ENCODE measurements at places on chromosomes 16 and 17.
A peak's percentile ranks its signal among the peaks of the same experiment; 100 is the strongest.

- DNase-seq, result peak; percentile 37
These were observed at the start of gene SMARCE1 for GRCh38 chr17:40647624-40648383. TSS of gene SMARCE1 (minus strand) at chr17:40647818. CDS start at chr17:40645802, 2,016 bp downstream.

GRCh38 chr16:23635958-23636357, 5.2 kb downstream of the PALB2 start:
- no peak for DNase-seq

DNA sequence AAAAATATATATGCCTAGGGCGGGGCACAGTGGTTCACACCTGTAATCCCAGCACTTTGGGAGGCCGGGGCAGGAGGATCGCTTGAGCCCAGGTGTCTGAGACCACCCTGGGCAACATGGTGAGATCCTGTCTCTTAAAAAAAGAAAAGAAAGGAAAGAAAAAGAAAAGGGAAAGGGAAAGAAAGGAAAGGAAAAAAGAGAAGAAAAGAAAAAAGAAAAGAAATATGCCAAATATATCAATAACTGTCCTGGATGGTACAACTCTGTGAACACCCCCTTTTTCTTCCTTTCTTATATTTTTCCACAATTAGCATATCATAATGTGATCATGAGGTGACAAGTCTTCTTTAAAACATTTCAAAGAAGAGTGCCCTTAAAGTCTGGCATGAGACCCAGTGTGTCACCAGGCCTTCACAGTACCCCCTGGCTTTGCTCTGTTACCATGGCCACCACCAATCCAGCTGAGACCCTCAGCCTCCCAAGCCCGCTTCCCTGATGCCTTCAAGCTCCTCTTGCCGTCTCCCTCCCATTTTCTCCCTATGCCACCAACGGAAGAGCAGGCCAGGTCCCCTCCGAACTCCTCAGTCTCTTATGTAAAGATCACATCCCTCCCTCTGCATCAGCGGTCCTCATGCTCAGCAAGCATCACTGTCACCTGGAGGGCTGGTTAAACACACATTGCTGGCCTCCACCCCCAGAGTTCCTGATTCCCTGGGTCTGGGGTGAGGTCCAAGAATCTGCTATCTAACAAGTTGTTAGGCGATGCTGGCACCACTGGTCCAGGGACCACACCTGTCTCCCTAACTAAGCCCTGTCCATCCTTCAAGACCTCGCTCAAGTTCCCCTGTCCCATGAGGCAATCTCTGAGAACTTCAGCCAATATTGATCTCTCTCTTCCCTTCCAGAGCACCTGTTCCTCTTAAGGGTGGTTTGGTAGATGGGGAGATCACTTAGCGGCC, 44.5 kb downstream of the CUEDC1 start:
- DNase-seq, result no peak

GRCh38 chr17:2655546-2655945, 56.0 kb downstream of the CLUH start:
- no peak for DNase-seq

DNA sequence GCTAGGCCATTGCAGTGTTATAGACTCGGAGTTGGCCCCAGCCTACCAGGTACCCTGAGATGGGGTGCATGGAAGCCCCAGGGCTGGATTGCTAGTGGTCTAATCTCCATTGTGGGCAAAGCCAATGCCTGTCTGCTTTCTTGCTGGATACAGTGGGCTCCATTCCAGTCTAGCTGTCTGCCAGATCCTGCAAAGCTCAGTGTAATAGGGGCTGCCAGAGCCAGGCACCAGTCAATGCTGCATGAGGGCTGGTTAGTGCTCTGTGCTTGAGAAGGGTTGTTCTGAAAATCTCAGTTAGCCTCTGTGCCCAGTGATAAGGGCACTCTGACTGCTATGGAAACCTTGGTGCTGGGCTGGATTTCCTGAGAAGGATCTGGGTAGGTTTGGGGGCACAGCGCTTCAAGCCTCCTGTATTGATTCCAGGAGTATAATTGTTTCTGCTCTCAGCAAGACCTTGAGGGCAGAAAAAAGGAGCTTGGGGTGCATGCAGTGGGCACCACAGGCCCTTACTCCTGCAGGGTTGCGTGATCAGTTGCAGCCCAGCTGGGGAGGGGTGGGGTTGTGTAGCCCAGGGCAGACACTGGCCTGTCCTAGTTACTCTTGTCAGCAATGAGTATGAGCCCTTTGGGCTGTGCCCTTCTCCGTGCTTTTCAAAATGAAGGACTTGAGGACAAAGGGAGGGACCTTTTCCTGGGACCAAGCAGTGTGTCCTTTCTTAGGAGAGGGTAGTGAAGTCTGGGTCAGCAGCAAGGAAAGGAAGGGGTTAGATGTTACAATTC, 19.0 kb downstream of the SMPD3 start:
- no peak for DNase-seq

- no peak for DNase-seq
These were observed 8.1 kb upstream of the TIMP2 start for GRCh38 chr17:78933025-78933958.

DNA sequence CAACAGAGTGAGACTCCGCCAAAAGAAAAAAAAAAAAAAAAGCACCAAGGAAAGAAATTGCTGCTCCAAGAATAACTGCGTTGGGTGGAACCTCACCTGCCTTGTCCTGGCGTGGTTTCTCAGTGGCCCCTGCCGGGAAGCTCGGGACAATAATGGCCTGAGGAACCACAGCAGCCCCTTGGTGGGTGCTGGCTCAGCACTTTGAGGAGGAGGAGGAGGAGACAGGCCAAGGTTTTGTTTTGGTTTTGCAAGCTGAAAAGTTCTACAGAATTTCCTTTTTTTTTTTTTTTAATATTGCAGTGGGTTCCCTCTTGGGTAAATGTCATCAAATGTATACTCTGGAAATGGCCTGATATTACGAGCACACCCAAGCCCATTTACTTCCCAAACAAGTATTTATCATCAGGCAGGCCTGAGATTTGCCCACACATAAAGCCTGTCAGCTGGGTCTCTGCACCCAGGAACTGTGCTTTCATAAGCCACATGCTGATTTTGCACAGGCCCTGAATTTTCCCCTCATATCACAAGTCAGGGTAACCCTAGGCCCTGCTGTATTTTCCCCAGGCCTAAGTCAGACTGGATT, 78.3 kb downstream of the SOCS1 start:
- DNase-seq, result no peak

- no peak for DNase-seq
These were observed 161.8 kb upstream of the NOG start for GRCh38 chr17:56431736-56432135.

- DNase-seq, result no peak
These were observed 13.9 kb upstream of the LPCAT2 start for GRCh38 chr16:55494994-55495421.

DNA sequence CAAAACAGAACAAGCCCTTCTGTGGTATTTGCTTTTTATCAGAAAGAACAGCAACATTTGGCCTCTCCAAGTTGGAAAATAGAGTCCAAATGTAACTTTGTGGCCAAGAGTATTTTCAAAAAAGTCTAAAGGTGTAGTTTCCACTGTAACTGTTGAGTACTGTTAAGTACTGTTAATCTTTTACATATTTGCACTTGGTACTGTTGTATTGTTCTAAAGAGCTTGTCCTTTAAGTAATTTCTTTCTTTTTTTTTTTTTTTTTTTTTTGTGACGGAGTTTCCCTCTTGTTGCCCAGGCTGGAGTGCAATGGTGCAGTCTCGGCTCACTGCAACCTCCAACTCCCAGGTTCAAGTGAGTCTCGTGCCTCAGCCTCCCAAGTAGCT, 21.5 kb downstream of the LDAF1 start:
- DNase-seq, result no peak

DNA sequence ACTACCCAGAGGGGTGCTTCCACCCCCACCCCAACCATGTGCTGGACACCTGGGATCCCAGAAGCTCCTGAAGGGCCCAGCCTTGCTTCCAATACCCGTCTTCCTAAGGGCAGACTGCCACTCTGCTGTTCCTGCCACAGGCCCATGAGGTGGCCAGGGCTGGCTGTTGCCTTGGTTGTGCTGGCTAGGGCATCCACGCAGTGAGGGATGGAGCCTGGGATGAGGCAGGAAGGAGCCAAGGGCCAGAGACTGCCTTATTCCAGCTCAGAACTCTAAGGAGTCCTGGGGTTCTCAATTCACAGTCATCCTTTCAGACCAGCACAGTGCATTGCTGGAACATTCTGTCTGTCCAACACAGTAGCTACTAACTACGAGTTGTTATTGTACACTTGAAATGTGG, 37.8 kb downstream of the BCO1 start:
- no peak for DNase-seq

GRCh38 chr16:13999895-14000425, 71.2 kb upstream of the MRTFB start:
- DNase-seq, result no peak

DNA sequence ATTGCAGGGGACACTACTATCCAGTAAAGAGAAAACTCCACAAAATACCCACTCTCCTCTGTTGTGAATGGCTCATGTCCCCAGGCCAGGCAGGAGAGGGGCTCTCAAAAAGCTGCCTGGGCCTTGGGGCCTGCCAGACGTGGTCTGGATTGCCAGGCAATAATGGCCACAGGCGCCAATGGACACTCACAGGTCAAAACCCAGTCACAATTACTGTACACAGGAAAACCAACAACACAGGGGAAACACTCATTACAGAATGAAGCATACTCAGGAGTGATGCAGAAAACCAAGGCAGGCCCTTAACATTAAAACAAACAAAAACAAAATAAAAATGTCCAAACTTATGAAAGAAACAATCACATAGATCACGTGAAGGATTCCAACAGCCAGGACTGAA, 35.1 kb upstream of the SREBF1 start:
- no peak for DNase-seq

DNA sequence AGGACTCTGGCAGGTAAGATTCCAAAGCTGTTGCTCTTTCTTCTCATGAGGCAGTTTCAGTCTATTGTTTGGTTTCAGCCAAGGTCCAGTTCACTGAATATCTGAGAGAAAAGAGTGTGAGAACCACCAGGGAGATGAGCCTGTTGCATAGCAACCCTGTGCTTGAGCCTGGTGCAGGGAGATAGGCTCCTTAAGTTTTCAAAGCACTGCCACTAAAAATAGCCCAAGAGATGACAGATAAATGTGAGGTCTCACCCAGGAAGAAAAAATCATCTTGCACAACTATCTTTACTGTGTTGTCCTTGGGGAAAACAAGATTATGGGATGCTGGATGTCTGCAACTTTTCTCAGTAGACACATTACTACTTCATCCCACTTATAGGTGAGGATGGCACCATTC, 26.2 kb upstream of the NUDT7 start:
- no peak for DNase-seq

DNA sequence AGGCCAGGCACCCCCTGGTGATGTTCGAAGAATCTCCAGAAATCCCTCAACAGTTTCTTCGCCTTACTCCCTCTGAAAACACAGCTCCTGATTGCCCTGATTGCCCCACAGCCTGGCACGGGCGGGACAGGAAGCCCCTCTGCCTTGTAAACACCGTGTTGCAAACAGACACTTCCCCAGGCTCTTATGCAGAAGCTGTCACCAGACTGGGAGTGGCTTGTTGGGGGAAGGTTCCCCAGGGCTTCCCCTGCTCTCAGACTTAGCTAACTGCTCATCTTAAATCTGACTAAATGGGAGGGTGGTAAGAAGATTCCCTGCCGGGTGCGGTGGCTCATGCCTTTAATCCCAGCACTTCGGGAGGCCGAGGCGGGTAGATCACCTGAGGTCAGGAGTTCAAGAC, 11.2 kb downstream of the PIK3R5 start:
- peak; percentile 53 for DNase-seq

- no peak for DNase-seq
These were observed 122.3 kb upstream of the CIBAR2 start for GRCh38 chr16:85234310-85235204.

DNA sequence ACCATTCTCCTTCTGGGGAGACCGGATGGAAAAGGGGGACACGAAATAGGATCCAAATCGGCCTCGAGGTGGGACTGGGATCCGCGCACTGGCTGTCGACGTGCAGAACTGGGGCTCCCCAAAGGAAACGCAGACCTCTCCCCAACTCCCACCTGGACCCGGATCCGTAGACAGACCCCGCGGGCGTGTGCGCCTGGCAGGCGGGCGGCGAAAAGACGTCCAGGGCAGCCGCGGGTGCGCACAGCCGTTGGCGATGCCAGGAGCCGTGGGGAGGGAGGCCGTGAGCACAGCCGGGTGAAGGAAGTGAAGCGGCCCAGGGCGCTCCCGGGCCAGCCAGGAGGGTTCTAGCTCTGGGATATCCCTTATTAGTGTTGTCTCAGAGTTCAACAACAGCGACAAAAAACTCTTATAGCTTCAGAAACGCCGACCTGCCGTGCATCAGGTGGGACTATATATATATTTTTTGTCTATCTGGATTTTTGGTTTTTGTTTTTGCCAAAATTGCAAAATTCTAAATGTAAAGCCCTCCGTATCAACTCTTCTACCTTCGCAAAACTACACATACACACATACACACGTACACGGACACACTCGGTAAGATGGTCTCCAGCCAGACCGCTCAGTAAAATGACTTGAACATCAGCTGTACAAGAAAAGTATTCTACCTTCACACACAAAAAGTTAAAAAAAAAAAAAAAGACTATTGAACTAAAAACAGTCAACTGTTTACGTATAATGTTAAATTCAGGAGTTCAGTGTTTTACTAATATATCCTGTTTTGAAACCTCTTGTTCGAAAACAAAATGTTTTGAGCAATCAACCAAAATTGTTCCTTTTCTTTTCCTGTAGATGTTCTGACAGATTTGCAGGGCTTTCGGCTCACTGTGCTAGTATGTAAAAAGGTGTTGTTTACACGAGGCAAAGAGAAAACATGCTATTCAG, 5.2 kb upstream of the AATF start:
- no peak for DNase-seq

GRCh38 chr17:79947351-79948031, 88.2 kb downstream of the TBC1D16 start:
- DNase-seq, result no peak

- no peak for DNase-seq
These were observed 45.8 kb upstream of the STAC2 start for GRCh38 chr17:39271546-39271945.

GRCh38 chr16:23172583-23172982, 10.0 kb upstream of the SCNN1G start:
- DNase-seq, result no peak

- no peak for DNase-seq
These were observed 18.4 kb downstream of the TOX3 start for GRCh38 chr16:52528393-52529065.

DNA sequence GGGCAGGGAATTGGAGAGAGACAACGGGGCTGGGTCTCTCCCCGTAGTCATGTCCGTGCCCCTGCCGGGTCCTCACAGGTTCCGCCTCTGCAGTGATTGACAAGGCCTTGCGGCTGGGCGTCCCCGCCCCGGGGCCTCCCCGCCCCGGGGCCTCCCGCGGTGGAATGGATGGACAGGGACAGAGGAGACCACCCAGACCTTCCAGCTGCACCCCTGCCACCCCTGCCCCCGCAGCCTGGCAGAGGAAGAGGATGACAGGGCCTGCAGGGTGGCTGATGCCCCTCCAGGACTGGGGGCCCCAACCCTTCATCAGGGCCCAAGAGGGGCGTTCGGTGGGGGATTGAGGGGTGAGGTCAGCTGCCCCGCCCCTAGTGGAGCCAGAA, 216.4 kb upstream of the CIBAR2 start:
- no peak for DNase-seq

GRCh38 chr17:50976951-50977472, 110.9 kb upstream of the TOB1 start:
- DNase-seq, result no peak

Measured in stimulated activated CD8-positive, alpha-beta memory T cell treated with anti-CD3 and anti-CD28 coated beads, Interleukin-15, amount 100 ng/mL, for 4 hours (primary cell).